OCI-LY7 (cell line): ENCODE measurements at places on chromosomes 12 and 14. TPM values are rescaled to one million over a fixed set of nuclear protein-coding genes. Genes with fewer than 3 reads are reported as not detected.

The GPD1 gene
- total RNA-seq: 0.31 and 1.2 TPM in 2 replicates

The SRGAP1 gene
- total RNA-seq: 0.02 TPM in 1 of 2 replicates, not detected in the other

DNA sequence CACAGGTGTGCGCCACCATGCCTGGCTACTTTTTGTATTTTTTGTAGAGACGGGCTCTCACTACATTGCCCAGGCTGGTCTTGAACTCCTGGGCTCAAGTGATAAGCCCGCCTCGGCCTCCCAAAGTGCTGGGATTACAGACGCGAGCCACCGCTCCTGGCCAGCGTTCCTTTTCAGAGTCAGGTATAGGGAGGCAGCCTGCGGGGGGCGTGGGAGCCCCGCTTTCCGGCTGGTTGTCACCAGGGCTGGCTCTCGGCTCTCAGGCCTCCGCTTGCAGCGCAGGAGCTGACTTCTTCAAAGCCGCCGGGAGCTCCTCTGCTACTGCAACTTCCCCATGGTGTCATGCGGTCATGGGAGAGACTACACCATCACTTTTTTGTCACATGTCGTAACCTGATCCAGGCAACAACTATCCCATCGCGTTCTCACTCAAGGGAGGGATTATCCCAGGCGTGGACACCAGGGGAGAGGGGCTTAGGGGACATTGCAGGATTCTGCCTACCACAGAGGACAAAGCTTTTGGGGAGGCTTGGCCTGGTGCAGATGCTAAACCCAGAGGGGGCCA lies 129.4 kb downstream of the SCARB1 start:
- no peak for DNase-seq

GRCh38 chr14:102793531-102794328 lies 16.5 kb downstream of the TRAF3 start:
- DNase-seq: no peak

- no peak for DNase-seq
These were observed 38.8 kb upstream of the TMCC3 start for GRCh38 chr12:94689002-94689645.
